ENCODE measurements at places on chromosomes 1 and 21.
A peak's percentile ranks its signal among the peaks of the same experiment; 100 is the strongest.

- DNase-seq = no peak
These were observed 3.5 kb downstream of the OLFML2B start for GRCh38 chr1:162020150-162020549.

DNA sequence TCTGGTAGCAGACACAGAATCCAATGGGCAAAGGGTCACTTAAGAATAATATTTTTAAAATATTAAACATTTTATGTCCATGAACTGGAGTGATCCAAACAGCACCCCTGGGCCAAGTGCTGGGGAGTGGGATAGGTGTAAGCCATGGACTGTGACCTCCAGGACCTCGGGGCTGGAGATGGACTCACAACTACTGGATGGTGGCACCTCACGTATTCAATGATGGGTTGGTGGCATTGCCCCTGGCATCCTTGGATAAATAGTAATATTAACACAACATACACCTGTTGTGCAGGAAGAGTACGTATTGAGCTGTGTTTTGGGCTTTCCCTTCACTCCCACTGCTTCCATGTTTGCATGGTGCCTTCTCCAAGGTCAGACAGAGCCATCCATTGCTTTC lies 39.3 kb upstream of the TENT5C start:
- no peak for DNase-seq

DNA sequence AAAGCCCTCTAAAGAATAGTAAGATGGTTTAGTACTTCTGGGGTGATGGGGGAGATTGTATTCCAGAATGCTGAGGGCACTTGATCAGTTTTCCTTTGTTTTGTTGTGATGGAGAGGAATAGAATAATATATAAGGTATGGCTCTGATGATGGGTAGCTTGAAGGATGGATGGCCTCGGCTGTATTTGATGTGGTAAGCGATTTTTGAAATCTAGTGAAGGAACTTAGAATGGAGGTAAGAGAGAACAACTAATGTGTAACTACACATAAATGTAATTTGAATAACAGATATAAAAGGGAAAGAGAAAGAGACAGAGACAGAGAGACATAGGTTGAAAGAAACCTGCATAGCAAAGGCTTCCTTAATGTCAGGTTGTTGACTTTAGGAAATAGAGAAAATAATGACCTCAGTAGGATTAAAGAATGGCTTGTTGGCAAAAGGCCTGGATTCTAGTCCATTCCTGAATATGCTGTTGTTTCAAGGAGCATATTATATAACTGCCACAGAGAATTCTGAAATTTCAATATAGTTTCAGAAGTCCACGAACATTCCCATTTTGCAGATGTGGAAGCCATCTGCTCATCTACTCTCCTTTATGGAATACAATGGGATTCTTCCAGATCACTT lies 58.7 kb downstream of the NIBAN1 start:
- DNase-seq = no peak

DNA sequence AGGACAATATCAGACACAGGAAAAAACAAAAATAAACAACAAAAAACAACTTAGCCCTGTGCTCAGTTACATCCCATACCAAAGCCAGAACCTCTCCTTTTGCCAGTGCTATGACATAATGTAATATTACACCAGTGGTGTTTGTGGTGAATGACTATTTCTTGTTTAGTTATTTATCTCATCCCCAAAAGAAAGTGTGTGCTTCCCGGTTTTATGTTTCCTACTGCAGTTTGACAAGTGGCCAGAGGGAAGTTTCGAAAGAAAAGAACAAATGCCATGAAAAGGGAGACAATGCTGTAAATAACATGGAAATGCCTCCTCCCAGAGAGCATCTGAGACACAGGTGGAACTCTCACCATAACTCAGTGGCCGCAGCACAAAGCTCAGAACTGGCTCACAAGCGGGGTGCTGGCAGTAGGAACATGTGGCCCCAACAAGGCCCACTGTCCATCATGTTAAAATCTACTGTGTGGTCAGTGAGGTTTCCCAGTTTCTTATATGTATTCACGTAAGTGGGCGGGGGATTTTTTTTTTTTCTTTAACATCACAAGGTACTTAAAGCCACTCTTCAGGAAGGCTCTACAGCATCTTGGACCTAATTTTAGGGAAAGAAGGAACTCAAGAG lies 158.2 kb downstream of the BARHL2 start:
- no peak for DNase-seq

GRCh38 chr1:190196020-190196419 lies 281.6 kb downstream of the BRINP3 start:
- no peak for DNase-seq

GRCh38 chr1:218217040-218217439 lies 68.1 kb upstream of the RRP15 start:
- DNase-seq = no peak

DNA sequence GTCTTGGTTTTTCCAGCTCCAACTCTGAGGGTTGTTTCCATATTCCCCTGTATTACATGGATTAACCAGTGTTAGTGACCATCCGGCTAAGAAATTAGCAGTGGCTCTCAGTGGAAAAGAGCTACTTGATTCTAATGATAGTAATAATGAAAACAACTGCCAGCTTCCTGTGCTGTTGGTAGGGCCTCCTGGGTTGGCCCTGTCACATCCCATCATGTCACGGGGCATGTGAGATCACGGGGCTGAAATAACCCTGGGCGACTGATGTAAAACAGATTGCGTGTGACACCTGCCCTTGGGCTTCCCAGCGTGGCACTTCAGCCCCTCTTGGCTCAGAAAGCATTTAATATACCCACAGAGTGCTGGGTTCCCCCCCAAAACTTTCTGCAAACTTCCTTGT lies 149.0 kb downstream of the ROR1 start:
- DNase-seq = no peak

DNA sequence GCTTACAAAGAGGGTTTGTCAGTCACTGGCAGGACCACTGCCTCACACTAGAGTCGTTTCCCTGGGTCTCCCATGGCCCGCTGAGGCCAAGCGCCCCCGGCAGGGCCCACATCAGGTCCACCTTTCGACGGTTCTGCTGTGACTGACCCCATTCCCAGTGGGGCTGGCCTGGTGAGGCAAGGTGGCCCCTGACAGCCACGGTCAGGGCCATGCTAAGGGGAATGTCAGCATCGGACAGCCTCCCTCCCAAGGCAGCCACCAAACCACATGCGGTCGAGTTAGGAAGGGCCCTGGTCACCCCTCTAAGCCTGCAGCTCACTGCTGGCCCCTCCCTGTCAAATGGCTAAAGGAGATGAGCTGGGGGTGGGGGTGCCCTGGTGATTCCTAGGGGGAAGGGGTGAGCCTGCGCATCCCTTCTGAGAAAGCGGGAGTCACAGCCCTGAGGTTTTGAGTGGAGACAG lies 2.9 kb upstream of the KIF17 start:
- DNase-seq = no peak

GRCh38 chr1:7438396-7438785 lies 332.7 kb upstream of the VAMP3 start:
- DNase-seq = no peak

DNA sequence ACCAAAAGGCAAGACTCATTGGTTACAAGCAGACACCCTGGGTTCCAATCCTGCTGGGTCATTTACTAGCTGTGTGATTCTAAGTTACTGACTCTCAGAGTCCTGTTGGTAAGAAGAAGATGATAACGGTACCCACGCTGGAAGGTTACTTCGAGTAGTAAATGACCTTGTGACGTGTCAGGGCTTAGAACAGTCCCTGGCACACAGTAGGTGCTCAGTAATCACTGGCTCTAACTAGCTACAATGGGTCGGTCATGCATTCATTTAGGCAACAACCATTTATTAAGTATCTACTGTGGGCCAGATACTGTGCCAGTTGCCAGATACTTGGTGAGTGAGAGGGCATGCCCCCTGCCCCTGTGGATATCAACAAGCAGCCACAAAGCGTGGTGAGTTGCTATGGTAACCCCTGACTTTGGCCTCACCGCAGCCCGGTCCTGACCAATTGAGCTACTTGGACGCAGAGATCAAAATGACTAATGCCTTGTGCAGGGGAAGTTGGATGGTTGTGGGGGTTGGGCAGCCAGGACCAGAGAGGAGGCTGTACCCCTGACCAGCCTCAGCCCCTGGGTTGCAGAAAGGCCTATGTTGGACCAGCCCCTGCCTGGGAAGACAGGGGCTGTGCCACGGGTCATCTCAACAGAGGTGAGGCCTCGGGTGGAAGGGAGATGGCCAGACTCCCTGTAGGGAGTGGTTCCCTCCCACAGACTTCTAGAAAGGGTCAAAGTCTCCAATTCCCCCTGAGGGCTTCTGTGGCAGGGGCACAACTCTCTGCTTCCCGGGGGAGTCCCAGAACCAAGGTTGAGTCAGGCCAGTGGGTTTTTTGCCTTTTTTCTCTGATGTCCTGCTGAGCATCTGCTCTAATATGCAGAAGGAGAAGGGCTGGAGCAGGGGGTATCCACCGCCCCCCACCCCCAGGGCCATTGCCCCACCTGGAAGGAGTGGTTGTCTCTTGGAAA lies 16.0 kb downstream of the DHRS3 start:
- DNase-seq = no peak

GRCh38 chr1:156822680-156823079 lies 6.0 kb upstream of the SH2D2A start:
- no peak for DNase-seq

DNA sequence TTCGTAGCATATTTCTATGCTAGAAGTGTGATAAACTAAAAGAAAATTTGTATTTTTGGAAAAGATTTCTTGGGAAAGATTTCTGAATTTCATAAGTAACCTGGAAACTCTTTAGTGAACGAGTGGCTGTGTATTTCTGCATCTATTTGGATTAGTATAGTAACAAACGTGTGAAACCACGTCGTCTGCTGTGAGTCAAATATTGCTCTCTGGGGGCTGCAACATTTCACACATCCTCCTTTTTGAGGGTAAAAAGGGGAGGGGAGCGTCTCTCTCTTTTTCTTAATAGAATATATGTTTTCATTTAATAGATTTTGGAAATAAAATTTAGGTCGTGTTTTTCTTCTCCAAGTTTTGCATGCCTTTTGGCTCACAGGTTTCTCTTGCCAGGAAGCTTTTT lies 44.8 kb downstream of the LHX9 start:
- DNase-seq = no peak

DNA sequence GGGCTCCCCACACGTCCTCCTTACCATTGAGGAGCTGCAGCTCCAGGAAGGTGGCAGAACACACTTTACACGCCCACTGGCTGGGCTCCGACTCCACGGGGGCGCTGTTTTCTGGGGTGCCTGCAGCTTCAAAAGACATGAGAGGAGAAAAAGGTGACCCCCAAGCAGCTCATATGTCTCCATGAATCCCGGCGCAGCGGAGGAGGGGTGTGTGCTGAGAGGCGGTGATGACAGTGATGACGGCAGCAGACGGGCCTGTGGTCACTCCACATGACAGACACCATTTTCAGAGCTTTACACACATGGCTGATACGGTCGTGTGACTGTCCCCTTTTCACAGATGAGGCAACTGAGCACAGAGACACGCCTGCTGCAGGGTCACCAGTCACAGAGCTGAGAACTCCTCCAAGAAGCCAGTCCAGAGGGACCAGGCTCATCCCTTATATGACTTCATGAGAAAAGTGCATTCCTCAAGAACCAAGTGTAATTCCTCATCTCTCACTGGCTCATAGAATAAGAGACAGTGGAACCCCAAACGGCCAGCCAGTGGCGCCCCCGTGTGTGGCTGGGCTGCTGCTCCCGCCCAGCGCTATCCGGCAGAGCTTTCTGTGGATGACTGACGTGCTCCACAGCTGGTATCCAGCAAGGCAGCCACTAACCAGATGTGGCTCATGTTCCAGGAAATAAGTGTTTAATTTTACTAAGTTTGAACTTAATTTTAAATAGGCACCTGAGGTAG lies 31.9 kb downstream of the PRDM15 start:
- DNase-seq = no peak

- DNase-seq = no peak
These were observed 477.2 kb upstream of the CAMK1G start for GRCh38 chr1:209106237-209106741.

DNA sequence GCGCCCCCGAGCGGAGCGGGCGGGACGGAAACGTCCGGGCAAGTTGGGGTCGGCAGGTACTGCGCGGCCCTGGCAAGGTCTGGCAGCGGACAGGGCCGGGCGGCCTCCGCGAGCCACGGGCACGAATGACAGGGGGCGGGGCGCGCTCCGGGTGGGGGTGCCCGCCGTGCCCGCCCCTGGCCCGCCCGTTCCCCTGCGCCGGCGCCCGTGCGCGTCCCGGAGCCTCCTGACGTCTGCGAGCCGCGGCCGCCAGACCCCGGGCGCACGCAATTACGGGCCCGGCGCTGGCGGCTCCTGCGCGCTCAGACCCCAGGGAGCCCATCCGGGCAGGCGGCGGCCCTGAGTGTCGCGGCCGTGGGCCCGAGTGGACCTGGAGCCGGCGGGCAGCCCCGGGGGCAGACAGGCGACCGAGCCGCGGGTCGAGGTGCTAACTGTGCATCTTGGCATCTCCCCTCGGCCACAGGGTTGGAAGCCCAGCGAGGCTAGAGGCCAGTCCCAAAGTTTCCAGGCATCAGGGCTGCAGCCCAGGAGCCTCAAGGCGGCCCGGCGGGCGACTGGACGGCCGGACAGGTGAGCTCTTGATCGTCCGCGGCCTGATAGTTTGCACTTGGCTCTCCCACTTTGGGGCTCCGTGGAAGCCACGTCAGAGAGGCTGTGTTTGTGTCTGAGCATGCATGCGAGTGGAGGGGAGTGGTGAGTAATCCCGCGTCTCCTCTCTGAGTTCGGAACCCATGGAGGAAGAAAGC lies 918 bp downstream of the MIB2 start:
- DNase-seq = no peak

- no peak for DNase-seq
These were observed 32.4 kb downstream of the PGBD5 start for GRCh38 chr1:230393722-230394121.

- no peak for DNase-seq
These were observed 101.4 kb upstream of the PDE4B start for GRCh38 chr1:65691152-65691900.

- no peak for DNase-seq
These were observed 13.2 kb downstream of the NAV1 start for GRCh38 chr1:201551877-201552731.

GRCh38 chr1:204940591-204940990 lies 69.9 kb downstream of the NFASC start:
- DNase-seq = no peak

GRCh38 chr1:183590244-183591191 lies at the start of gene NCF2:
NCF2 (minus strand) TSS chr1:183590459; CDS start chr1:183590329, 130 bp downstream.
- peak; percentile 18 for DNase-seq

DNA sequence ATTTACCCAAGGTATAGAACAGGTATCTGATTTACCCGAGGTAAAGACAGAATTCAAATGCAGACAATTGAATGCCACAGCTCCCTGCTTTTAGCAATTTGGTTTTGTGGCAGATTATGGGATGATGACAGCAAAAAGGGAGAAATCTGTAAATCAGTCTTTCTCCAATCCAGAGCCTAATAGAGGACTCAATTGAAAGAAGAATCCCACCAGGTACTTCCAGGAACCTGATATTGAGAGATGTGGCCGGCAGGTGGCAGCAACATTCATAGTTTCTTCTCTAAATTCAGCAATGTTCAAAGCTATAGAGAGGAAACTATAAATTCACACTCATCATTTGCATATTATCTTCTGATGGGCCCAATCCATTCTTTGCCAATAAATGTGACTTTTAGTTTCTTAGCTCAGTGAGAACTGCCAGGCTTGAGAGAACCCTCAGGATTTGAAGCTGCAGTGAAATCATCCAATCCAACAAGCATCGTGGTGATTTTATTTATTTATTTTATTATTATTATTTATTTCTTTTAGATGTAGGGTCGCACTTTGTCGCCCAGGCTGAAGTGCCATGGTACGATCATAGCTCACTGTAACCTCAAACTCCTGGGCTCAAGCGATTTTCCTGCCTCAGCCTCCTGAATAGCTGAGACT lies 9.8 kb upstream of the PHACTR4 start:
- peak; percentile 63 for DNase-seq
